ENCODE measurements at places on chromosomes 7 and 10.

DNA sequence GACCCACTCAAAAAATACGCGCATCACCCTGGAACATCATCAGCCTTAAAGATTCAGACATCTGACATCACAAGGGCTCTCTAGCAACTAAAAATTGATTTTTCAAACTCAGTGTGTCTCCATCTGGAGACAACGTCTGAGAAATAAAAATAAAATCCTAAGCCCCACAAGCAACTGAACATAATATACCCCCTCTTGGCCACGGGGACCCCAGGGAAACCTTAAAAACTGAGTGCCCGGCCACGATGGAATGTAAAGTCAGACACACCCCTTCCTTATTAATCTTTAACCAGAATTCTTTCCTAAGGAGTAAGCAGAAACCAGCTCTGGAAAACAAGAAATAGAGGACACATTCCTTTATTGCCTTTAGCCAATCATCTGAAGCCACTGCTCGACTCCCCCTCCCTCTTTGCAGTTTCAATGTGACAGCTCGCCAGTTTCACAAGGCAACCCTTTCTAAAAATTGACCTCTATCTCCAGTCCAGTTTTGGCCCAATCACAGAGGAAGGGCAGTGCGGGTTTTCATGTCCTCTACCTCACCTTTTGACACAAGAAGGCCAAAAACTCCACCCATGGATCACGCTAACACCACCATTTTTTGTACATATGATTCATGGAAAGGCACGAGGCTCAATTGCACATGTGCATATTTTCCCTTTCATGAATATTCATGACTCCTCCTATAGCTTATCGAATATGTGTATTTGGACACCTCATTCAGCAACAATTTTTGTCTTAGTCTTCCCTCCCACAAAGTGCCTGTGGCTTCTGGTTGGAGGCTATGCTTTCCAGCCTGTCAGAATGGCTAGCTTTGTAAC is 24.2 kb downstream of the IFIT3 start:
- DNase-seq: no peak

GRCh38 chr7:71480791-71481190 is 348.8 kb downstream of the GALNT17 start:
- no peak for DNase-seq

DNA sequence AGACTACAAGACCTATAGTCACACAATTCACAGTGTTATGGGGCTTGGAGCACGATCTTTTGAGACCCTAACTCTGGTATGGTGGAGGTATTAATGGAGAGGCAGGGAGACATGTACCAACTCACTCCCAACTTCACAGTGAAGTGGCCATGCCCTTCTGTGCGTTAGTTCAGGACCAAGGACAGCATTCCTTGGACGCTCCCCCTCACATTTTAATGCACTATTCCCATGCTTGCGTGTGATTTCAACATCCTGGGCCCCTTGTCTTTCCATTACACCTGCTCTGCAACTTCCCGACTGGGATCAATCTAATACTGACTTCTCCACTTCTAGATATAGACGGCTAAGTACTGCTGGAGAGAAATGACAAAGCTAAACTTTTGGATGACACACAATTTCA is 72.7 kb downstream of the PLCE1 start:
- DNase-seq: no peak

DNA sequence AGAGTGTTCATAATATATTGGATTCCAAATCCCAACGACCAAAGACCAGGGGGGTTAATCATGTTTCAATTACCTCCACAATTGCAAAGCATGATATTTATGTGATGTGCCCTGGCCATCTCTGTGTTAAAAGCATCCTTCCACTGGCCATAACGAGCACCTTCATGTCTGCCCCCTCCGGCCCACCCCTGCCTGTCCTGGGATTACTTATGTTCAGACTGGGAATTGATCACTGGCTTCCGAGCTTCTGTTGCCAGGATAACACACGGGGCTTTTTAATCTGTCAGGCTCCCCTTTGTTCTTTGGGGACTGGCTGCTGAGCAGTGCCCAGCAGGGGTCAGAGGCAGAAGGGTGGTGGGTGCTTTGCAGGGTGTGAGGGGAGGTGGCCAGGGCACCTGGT is 13.7 kb upstream of the CHST15 start:
- DNase-seq: no peak

All from activated T-helper 9 cell treated with anti-CD3 and anti-CD28 coated beads, Interleukin-2, amount 50 U/mL, for 16 hours (primary cell).